Kidney tubule cell (primary cell): ENCODE measurements at places on chromosomes 1 and 21.

- peak; percentile 85 for DNase-seq
Measured at GRCh38 chr1:1959840-1960479, 40.9 kb upstream of the TMEM52 start.

DNA sequence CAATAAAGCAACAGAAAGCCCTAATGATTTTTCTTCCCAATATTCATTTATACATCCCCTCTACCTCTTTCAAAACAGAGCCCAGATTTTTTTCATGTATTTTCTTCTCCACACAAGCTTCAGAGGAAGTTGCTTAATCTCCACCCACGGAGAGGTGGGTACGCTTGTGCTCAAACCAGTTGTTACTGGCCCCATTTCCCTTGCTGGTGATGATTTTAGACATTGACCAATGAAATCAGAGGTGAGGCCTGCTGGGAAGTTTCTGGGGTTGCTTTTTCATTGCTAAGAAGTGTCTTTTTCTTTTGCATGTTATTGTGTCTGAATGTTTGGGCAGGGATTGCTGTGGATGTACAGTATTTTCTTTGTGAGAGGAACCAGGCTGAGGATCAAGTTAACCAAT, 448.1 kb upstream of the B3GALT2 start:
- DNase-seq: peak; percentile 5

- DNase-seq: no peak
Measured at GRCh38 chr1:241130881-241131280, 226.1 kb downstream of the RGS7 start.

DNA sequence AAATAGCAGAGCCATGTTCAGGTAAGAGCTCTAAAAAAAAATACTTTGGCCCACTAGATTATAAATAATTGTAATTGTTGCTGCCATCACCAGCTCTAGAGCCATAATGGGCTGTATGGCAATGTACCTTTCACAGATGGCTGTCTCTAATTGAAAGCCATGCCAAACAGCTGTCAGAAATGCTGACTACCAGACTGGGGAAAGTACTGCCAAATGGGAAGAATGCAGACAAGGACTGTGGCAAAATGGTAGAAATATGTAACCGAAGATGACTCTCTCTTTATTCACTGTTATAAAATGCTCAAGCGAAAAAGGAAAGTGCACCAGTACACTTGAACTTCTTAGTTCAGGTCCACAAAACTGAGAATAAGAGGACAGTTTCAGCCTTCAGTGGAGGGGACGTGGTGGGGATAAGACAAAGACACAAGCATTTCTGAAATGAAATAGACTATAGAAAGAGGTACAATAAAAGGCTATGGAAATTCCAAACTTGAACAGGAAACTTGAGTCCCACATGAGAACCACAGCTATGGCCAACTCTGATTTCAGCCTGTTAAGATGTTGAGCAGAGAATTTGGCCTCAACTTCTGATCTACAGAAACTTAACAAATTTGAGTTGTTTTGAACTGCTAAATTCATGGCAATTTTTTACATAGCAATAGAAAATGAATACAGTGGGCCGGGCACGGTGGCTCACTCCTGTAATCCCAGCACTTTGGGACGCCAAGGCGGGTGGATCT, 46.5 kb upstream of the LPGAT1 start:
- DNase-seq: no peak

DNA sequence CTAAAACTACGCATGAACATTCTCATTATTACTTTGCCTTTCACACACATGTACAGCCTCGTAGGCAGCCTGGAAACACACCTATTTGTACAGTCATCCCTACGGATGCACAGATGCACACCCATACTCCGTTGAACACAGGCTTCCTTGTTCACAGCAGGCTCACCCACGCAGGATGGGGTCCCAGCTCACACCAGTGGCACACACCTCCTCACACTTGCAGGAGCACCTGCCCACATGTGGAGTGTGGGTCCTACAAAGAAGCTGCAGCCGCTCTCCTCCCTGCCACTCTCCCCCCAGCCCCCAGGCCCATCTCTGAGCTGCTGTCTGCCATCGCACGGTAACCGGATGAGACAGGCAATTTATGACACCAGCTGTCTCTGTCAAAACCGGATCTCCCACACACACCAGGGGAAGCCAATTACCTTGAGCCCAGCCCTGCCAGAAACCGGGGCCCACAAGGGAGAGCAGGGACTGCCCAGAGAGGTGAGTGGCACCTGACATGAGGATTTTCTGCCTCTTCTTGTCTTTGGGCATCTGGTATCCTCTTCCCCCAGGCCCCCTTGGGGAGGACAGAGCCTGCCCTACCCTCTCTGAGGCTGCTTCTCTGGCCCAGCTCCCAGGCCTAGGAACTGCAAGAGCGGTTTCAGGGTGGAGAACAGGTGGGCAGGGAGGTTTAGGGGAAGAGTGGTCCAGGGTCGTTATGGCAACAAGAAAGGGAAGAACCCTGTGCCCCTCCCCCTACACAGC, 175.4 kb downstream of the IGSF21 start:
- DNase-seq: no peak

- DNase-seq: no peak
Measured at GRCh38 chr21:22871692-22872091, 1873.5 kb downstream of the NCAM2 start.

DNA sequence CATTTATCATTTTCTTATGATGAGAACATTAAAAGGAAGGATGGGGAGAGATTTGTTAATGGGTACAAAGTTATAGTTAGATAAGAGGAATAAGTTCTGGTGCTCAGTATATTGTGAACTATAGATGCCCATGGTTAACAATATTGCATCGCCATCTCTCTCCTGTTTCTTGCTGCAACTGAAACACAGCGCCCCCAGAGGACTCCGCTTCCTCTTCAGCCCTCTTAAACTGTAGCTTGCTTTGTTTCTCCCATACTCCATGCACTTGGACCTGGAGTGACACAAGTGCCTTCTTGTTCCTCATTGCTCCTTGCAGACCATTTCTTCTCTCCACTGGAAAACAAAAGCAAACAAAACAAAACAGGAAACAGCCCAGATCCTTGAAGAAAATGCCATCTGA, 70.1 kb upstream of the NTPCR start:
- DNase-seq: peak; percentile 31

- DNase-seq: no peak
Measured at GRCh38 chr1:211991695-211992094, 43.7 kb downstream of the INTS7 start.

GRCh38 chr1:9737057-9737456, 85.5 kb downstream of the PIK3CD start:
- DNase-seq: no peak

GRCh38 chr1:153390938-153391710, at the start of gene S100A8:
TSS of gene S100A8 (minus strand) at chr1:153391073. CDS start at chr1:153390535, 538 bp downstream.
- no peak for DNase-seq

DNA sequence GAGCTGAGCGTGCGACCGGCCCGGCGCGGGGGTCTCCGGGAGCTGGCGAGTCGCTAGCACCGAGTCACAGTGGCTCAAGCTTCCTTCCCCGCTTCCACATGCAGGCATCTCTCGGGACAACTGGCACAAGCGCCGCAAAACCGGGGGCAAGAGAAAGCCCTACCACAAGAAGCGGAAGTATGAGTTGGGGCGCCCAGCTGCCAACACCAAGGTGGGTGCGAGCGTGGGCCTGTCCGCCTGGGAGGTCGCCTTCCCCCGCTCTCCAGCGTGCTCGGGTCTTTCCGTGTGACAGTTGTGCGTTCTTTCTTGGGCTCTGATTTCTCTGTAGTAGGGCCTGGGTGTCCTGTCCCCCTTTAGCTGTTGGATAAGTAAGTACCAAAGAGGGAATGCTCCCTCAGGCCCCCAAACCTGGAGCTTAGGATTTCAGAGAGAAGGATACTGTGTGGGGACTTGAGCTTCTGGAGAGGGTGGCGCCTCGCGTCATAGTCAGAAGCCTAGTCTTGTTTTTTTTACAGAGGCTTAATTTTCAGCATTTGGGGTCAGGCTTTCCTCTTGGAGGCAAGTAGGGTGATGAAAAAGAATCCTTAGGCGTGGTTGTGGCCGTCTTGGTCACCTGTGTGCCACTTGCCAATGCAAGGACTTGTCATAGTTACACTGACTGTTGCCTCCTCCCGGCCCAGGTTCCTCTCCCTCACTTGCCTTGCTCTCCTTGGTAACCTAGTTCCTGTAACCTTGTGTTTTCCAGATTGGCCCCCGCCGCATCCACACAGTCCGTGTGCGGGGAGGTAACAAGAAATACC, 790 bp downstream of the RPS8 start:
- peak; percentile 41 for DNase-seq

DNA sequence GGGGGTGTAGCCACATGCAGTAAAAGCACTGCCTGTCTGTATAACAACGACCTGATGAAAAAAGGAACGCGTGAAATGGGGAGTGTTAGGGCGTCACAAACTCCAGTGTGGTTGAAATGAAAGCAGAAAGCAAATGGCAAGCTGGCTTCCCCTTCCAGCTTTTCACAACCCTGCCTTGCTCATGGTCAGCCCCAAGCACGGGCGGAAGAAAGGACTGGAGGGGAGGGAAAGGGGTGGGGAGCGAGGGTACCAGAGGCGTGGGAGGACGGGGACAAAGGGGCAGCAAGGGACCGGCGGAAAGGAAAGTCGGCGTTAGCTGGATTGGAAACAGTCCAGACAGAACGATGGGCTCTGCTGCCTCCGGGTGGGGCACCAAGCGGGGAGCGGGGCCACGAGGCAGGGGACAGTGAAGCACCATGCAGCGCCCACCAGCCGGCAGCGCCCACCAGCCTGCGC, 9.6 kb downstream of the VPS26C start:
- DNase-seq: peak; percentile 40
